ENCODE measurements at places on chromosomes 1 and 21.

GRCh38 chr21:44886113-44887075 lies 12.9 kb upstream of the PTTG1IP start:
- DNase-seq, result no peak

- DNase-seq, result peak; percentile 91
These were observed 17.8 kb downstream of the SLFNL1 start for GRCh38 chr1:41003640-41004220.

- no peak for DNase-seq
These were observed 355.1 kb downstream of the NPHP4 start for GRCh38 chr1:5637171-5637570.

DNA sequence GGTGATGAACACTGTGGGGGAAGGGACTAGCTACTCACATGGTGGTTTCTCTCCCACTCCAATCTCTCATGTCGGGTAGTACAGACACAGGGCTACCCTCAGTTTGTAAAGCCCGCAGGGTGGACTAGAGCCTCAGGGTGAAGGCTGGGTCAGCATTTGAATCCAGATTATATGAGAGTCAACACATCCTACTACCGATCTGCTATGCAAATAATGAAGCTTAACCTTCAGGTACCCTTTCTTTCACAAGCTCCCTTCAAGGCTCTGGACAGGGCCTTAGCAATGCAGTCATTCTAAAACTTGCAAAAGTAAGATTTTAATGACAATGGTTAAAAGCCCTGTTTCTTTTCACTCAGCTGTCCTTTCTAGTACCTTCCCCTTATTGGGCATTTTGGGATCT lies 5.5 kb upstream of the ZBED6 start:
- DNase-seq, result no peak

GRCh38 chr1:43980255-43981134 lies 1.5 kb downstream of the B4GALT2 start:
- DNase-seq, result no peak

DNA sequence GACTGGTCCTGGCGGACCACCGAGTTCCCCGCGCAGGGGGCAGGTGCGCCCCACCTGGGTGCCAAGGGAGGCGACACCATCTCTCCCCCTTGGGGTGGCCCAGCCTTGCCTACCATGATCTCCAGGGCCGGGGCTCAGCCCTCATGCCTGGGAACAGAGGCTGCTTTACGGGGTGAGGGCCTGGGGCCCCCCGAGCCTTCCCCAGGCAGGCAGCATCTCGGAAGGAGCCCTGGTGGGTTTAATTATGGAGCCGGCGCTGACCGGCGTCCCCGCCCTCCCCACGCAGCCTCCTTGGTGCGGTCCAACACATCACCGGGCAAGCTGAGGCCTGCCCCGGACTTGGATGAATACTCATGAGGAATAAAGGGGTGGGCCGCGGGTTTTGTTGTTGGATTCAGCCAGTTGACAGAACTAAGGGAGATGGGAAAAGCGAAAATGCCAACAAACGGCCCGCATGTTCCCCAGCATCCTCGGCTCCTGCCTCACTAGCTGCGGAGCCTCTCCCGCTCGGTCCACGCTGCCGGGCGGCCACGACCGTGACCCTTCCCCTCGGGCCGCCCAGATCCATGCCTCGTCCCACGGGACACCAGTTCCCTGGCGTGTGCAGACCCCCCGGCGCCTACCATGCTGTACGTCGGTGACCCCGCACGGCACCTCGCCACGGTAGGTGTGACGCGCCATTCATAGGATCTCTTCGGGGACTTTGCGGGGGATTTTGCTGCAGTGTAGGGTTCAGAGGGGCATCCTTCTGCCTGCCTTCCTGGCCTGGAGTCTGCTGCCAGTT lies 38.2 kb downstream of the TP73 start:
- no peak for DNase-seq

- DNase-seq, result no peak
These were observed 16.6 kb upstream of the AK5 start for GRCh38 chr1:77265180-77265579.

GRCh38 chr1:231611851-231612250 lies 14.7 kb upstream of the DISC1 start:
- DNase-seq, result no peak

DNA sequence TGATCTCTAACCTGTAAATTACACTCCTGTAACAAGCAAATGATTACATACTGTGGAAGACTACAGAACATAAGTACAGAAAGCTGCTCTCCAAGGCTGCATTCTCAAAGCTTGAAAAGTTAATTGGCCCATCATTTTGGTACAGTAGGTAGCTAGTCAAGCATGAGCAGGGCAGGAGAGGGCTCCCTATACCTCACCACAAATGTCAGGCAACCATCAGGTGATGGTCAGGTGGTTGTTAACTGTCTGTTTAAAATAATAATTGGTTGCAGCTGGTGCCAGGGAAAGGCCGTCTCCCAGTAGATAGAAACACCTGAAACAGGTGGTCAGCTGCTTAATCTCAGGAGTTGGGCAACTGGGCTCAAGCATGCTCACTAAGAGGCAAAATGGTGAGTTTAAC lies 13.1 kb upstream of the SLC1A7 start:
- no peak for DNase-seq

DNA sequence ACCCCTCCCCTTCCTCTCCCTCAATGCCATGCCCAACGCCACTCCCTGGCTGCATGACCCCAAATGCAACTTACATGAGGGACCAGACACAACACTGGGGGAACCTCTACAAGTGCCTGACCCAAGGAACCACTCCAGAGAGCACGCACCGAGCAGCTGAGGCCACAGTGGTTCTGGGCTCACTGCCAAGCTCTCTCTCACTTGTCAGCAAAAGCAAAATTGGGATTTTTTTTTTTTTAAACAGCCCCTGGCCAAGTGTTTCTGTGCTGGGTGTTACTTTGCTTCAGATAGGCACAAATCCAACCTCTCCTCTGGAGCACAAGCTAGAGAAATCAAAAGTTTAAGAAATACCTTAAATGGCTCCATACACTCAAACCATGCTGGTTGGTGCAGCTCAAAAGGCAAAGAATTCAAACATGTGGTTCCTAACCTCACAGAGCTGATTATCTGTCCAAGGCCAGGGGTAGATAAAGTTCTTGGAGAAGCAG lies 363.0 kb downstream of the SETD4 start:
- peak; percentile 69 for DNase-seq

- DNase-seq, result no peak
These were observed 138.9 kb upstream of the DMRTA2 start for GRCh38 chr1:50562106-50562505.

DNA sequence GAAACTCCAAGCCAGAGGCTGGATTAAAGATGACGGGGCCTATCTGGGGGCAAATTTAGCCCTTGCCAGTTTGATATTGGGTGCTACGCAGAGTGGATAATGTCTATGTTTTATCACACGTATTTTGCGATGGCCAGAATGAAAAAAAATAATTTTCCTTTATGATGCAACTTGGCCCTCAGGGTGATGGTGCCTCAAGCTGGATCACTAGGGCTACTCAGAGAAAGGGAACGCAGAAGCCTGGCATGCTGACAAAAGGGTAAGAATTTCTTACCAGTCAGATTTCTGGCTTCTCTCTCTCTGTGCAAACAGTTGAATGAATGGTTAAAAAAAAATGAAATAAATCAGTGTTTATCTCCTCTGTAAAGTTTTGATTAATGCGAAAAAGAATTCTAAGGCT lies 32.6 kb upstream of the NEK2 start:
- no peak for DNase-seq

- no peak for DNase-seq
These were observed 34.9 kb downstream of the ATP2B4 start for GRCh38 chr1:203661572-203661971.

GRCh38 chr1:41835485-41835884 lies 83.2 kb downstream of the HIVEP3 start:
- DNase-seq, result no peak

DNA sequence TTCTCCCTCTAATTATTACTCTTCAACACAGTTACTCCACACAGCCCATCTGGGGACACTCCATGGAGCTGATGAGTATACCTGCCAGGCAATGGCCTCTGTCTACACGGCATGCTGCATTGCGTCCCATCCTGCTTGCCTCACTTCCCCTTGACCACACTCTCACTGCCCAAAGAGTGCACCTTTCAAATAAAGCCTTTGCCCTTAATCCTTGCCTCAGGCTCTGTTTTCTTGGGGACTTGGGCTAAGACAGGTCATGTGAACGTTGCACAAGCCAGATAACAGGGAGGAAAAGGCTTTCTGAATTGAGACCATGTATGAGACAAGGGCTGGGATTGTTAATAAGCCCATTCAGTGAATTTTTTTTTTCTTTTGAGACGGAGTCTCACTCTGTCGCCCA lies 40.0 kb upstream of the SIM2 start:
- no peak for DNase-seq

GRCh38 chr1:153192697-153193096 lies 10.5 kb upstream of the LELP1 start:
- DNase-seq, result no peak

DNA sequence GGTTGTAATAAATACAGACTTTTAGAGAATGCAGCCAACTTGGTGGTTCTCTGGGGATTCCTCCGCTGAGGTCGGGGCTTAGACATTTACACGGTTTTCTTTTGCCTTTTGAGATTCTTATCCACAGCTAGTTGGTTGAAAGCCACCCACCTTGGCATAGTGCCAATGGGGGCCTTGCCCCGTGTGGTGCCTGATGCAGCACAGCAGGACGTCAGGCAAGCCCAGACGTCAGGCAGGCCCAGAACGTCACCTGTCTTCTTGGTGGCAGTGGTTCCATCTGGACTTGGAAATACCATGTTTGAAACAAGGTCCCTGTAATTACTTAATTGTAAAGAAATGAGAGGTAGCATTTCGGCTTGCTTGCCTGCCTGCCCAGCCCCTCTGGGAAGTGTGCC lies 78.5 kb downstream of the GALNT2 start:
- no peak for DNase-seq

DNA sequence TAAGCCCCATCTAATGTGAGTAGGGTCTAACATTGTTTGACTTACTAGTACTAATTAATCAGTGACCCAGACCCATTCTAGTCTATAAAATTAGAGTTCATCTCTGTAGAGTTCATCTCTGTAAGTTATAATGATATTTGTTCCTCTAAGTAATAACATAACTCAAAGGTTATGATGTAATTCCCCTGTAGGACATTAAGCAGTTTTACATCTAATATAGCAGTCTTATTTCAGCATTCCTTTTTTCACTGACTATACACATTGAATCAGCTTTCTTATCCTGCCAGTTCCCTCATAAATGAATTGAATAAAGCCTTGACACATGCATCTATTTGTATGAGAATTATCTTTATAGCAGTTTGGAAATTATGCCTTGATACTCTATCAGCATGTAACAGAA lies 90.9 kb downstream of the SH3GLB1 start:
- no peak for DNase-seq

- DNase-seq, result no peak
These were observed 61.7 kb upstream of the ANGPTL1 start for GRCh38 chr1:178932552-178932906.

DNA sequence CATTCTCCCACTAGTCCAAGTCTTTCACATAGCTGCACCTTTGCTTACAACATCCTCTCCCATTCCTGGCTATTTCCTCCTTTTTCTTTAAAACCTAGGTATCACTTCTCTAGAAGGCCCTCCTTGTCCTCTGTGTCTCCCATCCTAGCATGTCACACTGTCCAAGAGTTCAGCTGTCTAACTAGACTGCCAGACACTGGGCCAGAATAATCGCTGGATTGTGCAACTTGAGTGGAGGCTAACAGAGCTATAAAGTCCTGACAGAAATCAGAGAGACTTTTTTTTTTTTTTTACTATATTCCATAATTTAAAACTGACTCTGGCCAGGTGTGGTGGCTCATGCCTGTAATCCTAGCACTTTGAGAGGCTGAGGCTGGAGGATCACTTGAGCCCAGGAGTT lies 4.2 kb upstream of the ANGPTL7 start:
- DNase-seq, result no peak

- no peak for DNase-seq
These were observed 2.3 kb downstream of the CHD5 start for GRCh38 chr1:6177681-6178380.

DNA sequence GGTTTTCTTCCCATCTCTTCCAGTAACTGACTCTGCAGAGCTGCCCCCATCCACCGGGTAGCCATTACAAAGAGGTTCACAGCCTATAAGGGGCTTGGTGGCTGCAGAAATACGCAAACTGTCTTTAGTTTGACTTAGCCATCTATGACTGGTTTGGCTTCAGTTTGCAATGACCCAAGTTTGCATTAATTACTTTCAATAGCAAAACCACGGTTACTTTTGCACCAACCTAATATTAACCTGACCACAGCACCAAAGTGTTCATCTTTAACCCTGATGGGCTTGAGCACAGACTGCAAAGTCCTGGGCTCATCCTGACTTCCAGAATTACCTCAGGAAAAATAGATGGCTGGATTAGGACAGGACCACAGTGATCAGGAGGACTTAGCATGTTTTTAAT lies 2.2 kb upstream of the HAO2 start:
- no peak for DNase-seq

- no peak for DNase-seq
These were observed 49.8 kb downstream of the BCAR3 start for GRCh38 chr1:93631626-93632365.

- no peak for DNase-seq
These were observed 7.8 kb downstream of the PGM1 start for GRCh38 chr1:63601061-63601460.

DNA sequence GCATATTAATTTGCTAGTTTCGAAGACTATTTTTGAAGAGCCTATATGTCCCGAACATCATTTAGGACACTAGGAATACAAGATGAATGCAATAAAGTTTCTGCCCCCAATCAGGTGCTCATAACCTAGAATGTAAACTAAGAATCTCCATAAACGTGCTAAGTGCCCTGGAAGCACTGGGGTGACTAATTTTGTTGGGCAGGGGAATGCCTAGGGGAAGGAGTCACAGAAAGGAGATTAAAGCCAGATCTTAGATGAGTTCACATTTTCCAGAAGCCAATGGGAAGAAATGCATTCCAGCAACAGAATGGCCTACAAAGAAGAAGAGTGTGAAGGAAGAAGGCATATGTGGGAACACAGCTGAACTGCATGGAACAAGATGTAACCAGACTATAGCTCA lies 19.5 kb downstream of the SCYL3 start:
- no peak for DNase-seq

GRCh38 chr1:96418969-96419368 lies 302.6 kb upstream of the PTBP2 start:
- DNase-seq, result no peak

GRCh38 chr21:38671773-38672172 lies 134.0 kb upstream of the ETS2 start:
- DNase-seq, result no peak

DNA sequence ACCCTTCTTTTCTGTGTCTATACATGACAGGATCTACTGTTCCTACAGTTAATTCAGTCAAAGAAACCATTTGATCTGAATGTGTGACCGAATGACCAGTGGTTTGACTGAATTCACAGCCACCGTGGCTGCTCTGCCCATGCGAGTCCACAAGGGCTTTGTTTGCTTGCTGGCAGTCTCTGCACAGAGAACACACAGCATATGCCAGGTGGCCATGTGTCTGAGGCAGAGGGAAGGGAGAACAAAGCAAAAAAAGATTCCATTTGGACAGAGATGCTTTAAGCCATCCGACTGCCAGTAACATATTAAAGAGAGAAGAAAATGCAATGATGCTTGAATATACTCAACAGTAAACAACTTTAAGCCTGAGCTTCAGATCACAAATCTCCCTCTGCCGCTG lies 737.8 kb upstream of the CXADR start:
- DNase-seq, result no peak

GRCh38 chr1:170680428-170680827 lies 16.5 kb downstream of the PRRX1 start:
- DNase-seq, result no peak

- DNase-seq, result no peak
These were observed 32.1 kb downstream of the MX1 start for GRCh38 chr21:41458121-41458520.

- DNase-seq, result peak; percentile 86
These were observed 38.7 kb upstream of the NEK7 start for GRCh38 chr1:198118134-198118533.
